ENCODE measurements at places on chromosomes 6 and 20. TPM values are rescaled to one million over a fixed set of nuclear protein-coding genes. Genes with fewer than 3 reads are reported as not detected.

DNA sequence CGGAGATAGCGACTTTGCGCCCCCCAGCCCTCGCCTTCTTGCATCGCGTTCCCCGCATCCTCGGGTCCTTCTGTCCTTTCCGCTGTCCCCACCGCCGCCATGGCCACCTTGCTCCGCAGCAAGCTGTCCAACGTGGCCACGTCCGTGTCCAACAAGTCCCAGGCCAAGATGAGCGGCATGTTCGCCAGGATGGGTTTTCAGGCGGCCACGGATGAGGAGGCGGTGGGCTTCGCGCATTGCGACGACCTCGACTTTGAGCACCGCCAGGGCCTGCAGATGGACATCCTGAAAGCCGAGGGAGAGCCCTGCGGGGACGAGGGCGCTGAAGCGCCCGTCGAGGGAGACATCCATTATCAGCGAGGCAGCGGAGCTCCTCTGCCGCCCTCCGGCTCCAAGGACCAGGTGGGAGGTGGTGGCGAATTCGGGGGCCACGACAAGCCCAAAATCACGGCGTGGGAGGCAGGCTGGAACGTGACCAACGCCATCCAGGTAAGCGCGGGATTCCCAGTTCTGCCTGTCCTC lies 401 bp downstream of the SLC32A1 start:
- no peaks in the 10 kb centered on the region for H3K36me3 ChIP-seq
- H3K27ac ChIP-seq, result no peak overlapping the region
- peak overlapping the region; percentile 42 for H3K4me3 ChIP-seq
- DNase-seq, result peak; percentile 36

GRCh38 chr6:9901376-9901775 lies 513.5 kb downstream of the TFAP2A start:
- no peaks in the 10 kb centered on the region for H3K27me3 ChIP-seq
- H3K27ac ChIP-seq, result no peak overlapping the region
- no peak for DNase-seq
- H3K36me3 ChIP-seq, result no peaks in the 10 kb centered on the region
- H3K4me3 ChIP-seq, result no peak overlapping the region

DNA sequence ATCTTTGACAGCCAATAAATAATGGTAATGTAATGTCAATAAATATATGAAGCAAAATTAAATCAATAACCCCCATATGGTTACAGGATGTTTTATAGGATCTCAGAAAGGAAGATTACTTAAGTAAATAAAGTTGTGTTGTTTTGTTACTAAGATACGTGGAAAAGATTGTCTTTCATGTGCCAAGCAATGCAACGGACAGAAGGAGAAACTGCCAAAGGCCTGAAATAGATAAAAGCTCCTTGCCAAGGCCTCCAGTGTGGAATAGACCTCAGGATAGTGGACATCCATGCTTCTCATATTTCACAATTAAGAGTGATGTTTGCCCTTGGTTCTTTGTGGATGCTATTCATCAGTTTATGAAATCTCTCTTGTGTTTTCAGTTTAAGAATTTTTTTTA lies 16.4 kb upstream of the FNDC1 start:
- peaks cover 2% of the 10 kb centered on the region for H3K36me3 ChIP-seq
- no peak overlapping the region for H3K27ac ChIP-seq
- H3K4me1 ChIP-seq, result no peaks in the 10 kb centered on the region

GRCh38 chr6:111603685-111604084 lies 2.0 kb downstream of the TRAF3IP2 start:
- H3K27me3 ChIP-seq, result no peaks in the 10 kb centered on the region
- DNase-seq, result no peak
- peak overlapping the region; percentile 88 for H3K4me3 ChIP-seq
- H3K4me1 ChIP-seq, result peaks cover 4% of the 10 kb centered on the region
- H3K36me3 ChIP-seq, result no peaks in the 10 kb centered on the region

The BPIFB1 gene
- not detected for total RNA-seq
